ENCODE measurements at places on chromosomes 4 and X.

GRCh38 chrX:19096586-19096985 lies 25.7 kb downstream of the ADGRG2 start:
- DNase-seq = no peak

- no peak for DNase-seq
Observed at GRCh38 chr4:188550296-188550695, 411.1 kb downstream of the TRIML1 start.

- DNase-seq = no peak
Observed at GRCh38 chr4:84931961-84932360, 34.5 kb downstream of the WDFY3 start.

DNA sequence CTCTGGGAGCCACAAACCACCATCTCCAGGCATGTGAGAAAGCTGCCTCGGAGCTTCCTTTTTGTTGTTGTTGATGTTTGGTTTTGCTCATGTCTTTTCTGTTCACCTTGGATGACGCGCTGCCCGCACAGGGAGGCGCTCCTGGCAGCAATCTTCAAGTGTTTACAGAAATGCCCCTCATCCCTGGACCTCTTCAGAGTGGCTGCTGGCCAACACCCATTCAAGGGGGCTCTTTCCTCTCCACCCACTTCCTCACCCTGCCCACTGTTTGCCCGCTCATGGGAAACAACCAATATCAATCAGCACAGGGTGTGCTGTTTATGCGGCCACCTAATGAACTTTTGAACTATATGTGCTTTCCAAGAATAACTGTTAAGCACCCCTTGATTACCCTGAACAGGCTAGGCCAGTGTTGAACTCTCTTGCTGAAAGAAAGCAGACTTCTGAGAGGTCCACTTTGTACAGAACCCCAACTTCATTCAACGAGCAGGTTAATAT lies 355.1 kb upstream of the CLNK start:
- DNase-seq = no peak

GRCh38 chr4:66558651-66559050 lies 888.4 kb upstream of the EPHA5 start:
- no peak for DNase-seq
